ENCODE measurements at places on chromosomes 6 and 20. TPM values are rescaled to one million over a fixed set of nuclear protein-coding genes. Genes with fewer than 3 reads are reported as not detected.

PLCG1 gene
- total RNA-seq = 48.1 TPM

ATAT1 gene
- 8.6 TPM for total RNA-seq

- no peak for DNase-seq
Measured at GRCh38 chr20:48779435-48779834, 48.4 kb downstream of the PREX1 start.

PNPLA1 gene
- total RNA-seq = not detected

GRCh38 chr20:47667531-47668312 is 117.6 kb downstream of the SULF2 start:
- no peak for DNase-seq

DNA sequence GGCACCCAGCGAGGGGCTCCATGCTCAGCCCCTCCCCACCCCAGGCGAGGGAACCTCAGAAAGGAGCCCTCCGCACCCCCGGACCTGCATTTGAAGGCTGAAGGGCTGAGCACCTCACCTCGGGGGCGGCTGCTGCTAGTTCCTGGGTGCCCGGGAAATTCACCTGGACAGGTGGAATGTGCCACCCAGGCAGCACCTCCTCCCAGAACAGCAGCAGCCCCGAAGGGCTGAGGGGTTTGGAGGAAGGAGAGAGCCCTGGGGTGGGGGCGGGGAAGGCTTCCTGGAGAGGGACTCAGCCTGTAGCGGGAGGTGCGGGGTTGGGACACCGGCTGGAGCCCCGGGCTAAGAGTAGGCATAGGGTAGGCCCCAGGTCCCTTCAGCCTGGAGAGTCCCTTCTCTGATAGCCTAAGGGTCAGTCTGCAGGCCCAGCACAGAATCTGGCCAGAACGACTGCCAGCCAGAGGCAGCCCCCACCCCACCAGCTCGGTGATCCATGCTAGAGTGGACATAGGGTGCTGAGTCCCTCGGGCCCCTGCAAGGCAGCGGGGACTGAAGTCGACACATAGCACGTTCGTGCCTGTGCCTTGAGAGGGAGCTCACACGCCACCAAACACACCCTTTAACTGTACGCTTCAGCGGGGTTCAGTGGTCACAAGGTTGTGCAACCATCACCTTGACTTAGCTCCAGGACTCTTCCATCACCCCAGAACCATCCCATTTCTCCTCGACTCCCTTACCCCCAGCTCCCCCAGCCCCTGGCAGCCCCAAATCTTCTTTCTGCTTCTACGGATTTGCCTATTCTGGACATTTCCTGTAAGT is 180.9 kb downstream of the TAF4 start:
- no peak for DNase-seq

BTNL2 gene
- not detected for total RNA-seq

BNIP5 gene
- total RNA-seq = not detected

CENPQ gene
- total RNA-seq = 5.4 TPM

- DNase-seq = peak; percentile 32
Measured at GRCh38 chr6:43772681-43773049, 2.7 kb downstream of the VEGFA start.

LAMA5 gene
- 266 TPM for total RNA-seq

DNA sequence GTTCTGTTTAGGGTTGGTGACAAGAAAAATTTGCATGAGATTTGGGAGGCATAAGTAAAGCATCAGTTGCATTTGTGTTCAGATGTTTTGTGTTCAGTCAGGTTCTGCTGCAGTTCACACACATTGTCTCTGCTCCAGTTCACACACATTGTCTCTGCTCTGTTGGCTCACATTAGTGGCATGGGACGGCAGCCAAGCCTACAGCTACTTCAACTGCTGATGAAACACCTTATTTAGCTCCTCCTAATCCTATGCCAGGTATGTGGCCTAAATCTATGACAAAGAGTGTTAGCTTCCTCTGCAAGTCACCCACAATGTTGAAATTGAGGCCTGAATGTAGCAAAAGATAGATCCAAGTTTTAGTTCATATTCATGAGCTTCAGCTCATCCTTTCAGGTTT is 278.1 kb upstream of the SYNCRIP start:
- peak; percentile 55 for DNase-seq

UBD gene
- not detected for total RNA-seq

GRCh38 chr6:20575704-20576451 is 41.6 kb downstream of the CDKAL1 start:
- no peak for DNase-seq

KIF25 gene
- not detected for total RNA-seq

GRCh38 chr6:21147995-21148394 is 445.6 kb upstream of the SOX4 start:
- DNase-seq = no peak

DNA sequence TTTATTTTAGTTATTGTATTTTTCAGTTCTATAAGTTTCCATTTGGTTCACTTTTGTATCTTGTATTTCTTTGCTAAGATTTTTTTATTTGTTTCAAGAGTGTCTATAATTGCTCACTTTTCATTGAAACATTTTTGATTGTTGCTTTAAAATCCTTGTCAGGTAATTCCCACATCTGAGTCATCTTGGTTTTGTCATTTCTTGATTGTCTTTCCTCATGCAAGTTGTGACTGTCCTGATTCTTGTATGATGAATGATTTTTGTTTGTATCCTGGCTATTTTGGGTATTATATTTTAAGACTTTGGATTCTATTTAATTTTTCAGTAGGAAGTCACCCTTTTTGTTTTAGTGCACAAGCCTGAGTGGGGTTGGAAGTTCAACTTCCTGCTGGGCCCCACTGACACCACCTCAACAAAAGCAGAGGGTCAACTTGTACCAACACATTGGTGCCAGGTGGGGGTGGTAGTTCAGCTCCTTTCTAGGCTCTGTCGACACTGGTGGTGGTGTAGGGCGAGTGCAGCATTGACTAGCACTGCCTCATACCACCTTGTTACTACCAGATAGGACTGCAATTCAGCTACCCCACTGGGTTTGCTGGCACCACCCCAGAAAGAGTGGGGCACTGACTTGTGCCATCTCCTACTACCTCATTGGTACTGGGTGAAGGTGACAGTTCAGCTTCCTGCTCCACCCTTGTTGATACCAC is 8.8 kb downstream of the RSPH3 start:
- DNase-seq = peak; percentile 11

GRCh38 chr6:161438430-161439030 is 164.7 kb upstream of the AGPAT4 start:
- no peak for DNase-seq

- DNase-seq = peak; percentile 53
Measured at GRCh38 chr6:144219056-144219685, 66.0 kb upstream of the UTRN start.

PROKR2 gene
- not detected for total RNA-seq

ABHD12 gene
- total RNA-seq = 18.6 TPM

DNA sequence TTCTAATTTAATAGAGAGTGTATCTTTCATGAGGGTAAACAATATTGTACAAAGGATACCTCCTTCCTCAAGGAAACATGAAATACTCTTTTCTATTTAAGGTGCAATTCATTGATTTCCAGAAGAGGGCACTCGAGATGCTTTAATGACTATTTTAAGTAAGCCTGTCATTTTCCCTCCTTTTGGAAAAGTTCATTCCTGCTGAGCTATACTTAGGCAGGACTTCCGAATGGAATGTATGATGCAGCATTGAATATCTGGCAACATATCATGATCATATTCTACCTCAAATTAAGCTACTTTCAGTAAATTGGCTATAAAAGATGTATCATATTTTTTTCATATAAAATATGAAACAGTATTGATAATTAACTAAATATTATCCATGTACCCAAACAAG is 5.0 kb downstream of the DST start:
- DNase-seq = peak; percentile 77

DNA sequence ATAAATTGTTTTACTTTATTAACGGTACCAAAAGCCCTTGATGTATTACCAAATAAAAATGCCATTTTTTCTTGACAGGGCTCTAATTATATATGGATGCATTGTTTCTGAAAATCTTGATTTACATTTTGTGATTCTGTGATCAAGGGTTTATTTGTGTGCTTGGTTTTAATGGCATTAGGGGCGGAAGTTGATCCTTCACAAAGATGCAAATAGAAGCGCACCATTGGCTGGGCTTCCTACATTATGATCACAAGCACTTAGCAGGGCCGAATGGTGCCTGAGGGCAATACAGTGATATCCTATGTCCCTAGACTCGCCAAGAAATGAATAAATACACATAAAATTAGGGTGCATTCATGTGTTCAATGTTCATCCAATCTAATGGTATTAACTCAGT is 172.9 kb upstream of the UST start:
- DNase-seq = no peak

- DNase-seq = no peak
Measured at GRCh38 chr20:1949347-1950100, 44.3 kb downstream of the PDYN start.

GPR6 gene
- total RNA-seq = not detected

GRCh38 chr6:37020381-37020780 is 14.9 kb downstream of the FGD2 start:
- DNase-seq = peak; percentile 47

GRCh38 chr20:38806855-38807655 is 1.6 kb downstream of the PPP1R16B start:
- no peak for DNase-seq

TUBB2B gene
- total RNA-seq = 0.54 TPM

- no peak for DNase-seq
Measured at GRCh38 chr6:16105854-16106253, 23.0 kb upstream of the MYLIP start.

STMND1 gene
- total RNA-seq = not detected

DNA sequence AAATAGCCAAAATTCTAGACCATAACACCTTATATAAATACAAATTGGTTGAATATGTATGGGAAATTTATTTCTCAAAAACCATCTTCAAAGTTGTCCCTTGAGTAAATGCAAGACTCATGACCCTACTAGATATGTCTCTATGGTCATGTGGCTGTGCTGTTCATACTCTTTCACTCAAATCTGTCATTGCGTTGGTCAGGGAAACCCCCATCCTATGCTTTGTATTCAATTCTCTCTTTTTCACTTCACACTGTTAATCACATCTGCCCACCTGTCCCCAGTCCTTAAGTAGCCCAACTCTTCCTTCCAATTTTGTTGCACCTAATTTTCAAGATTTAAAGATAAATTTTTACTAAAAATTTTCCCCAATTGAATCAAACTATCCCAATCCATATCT is 51.0 kb downstream of the RPS12 start:
- DNase-seq = no peak

- DNase-seq = peak; percentile 22
Measured at GRCh38 chr6:151240791-151241642, 1.2 kb downstream of the AKAP12 start.

GRCh38 chr20:986733-987355 is 15.3 kb downstream of the RSPO4 start:
- peak; percentile 37 for DNase-seq

DNA sequence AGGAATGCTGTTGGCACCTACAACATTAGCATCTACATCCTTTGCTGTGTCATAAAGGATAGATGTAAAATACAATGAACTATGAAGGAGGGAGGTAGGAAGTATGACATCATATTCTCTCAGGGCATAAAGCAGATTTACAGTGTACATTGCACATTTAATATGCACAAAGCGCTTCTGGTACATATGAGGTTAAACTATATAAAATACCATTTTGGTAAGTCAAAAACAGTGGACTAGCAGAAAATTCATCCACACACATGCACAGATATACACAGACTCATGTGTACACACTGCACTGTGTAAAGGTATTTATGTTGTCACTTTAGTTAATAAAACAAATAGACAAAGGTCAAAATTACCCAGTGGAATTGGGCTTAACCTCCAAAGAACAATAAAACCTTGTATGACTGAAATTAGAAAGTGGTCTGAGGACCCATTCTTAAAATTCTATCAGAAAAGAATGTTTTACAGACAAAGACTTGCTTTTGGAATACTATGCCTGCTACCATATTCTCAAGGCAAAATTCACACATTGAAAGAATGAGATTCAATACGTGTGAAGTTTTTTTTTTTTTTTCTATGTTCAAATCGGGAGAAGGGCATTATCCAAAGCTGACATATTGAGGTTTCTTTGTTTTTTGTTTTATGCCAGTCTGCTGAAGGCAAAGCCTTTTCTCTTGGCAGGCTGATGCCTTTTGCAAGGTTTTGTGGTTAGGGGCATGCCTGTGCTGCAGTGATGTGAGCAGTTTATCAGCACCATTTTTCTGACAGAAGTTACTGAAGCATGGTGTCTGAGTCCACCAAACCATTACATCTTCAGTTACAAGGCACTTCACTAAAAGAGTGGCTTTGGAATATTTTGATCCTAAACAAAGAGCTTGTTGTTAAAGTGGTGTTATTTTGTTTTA is 199.0 kb downstream of the PLCB1 start:
- DNase-seq = peak; percentile 9

All from MCF 10A (cell line).